ENCODE measurements at places on chromosomes 3 and 15. TPM values are rescaled to one million over a fixed set of nuclear protein-coding genes. Genes with fewer than 3 reads are reported as not detected.
A peak's percentile ranks its signal among the peaks of the same experiment; 100 is the strongest.

DNA sequence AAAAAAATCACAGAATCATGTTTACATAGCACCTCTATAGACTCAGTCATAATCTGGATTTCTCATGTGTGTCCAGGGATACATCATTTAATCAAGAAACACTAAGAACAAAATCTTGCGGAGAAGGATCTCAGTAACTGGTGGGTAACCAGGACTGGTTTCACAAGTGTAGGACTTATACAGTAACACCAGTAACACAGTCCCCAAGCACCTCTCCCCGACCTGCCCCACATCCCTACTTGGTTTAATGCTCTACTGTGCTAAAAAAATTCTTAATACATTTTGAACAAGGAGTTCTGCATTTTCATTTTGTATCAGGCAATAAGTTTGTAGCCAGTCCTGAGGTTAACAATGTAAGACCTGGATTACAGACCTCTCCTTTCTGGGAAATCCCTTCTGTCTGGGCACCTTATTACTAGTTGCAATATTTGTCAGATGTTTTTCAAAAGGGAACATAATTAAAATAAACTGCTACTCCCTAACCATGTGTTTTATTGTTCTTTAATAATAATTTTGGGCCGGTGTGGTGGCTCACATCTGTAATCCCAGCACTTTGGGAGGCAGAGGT is 57.6 kb upstream of the BBX start:
- DNase-seq: no peak
- H3K4me3 ChIP-seq: no peak overlapping the region
- H3K27ac ChIP-seq: no peak overlapping the region
- no peaks in the 10 kb centered on the region for H3K36me3 ChIP-seq

DNA sequence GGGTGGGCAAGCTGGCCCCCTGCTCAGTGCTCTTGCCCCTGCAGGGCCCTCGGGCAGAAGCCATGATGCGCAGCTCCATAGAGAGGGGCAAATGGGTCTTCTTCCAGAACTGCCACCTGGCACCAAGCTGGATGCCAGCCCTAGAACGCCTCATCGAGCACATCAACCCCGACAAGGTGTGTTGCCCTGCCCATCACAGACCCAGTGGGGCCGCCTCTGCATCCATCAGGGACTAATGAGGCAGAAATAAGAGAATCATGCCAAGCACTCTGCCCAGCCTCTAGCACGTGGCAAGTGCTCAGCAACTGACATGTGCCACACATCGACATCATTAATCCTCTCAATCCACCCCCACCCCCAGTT is 49.4 kb downstream of the SEMA3G start:
- H3K36me3 ChIP-seq: peaks cover 51% of the 10 kb centered on the region
- no peak overlapping the region for H3K27ac ChIP-seq
- H3K4me3 ChIP-seq: no peak overlapping the region

DNA sequence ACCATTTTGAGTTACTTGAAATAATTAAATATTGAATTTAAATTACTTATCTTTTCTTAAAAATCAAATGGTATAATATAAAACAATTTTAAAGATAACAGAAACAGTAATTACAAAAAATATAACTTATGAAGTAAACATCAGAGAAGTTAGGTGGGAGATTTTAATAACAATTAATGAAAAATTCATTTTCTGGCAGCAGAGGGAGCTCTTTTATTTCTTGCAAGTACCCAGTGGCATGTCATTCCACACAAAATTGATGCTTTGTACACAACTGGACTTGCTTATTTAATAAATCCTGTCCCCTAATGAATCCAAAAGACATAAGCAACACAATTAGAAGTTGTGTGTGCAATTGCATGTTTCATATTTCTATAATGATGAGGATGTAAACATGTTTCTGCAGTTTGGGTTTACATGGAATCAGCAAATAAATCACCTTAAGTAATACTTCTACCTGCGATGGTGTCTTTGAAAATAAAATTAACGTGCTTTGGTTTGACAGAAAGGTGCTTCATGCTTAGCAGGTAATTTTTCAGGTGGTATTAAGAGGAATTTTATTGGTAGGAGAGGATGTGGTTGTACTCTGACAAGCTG is 861.3 kb downstream of the ZPLD1 start:
- no peak overlapping the region for H3K27ac ChIP-seq
- H3K36me3 ChIP-seq: no peaks in the 10 kb centered on the region
- H3K27me3 ChIP-seq: no peaks in the 10 kb centered on the region
- H3K4me1 ChIP-seq: no peaks in the 10 kb centered on the region
- no peak for DNase-seq

GRCh38 chr3:122969585-122970469 is 57.7 kb downstream of the SEMA5B start:
- DNase-seq: no peak
- no peak overlapping the region for H3K27ac ChIP-seq
- H3K27me3 ChIP-seq: no peaks in the 10 kb centered on the region
- no peak overlapping the region for H3K4me3 ChIP-seq
- peaks cover 4% of the 10 kb centered on the region for H3K4me1 ChIP-seq
- no peaks in the 10 kb centered on the region for H3K36me3 ChIP-seq

GRCh38 chr3:32758375-32758753 is 59.4 kb upstream of the TRIM71 start:
- H3K27me3 ChIP-seq: no peaks in the 10 kb centered on the region
- H3K36me3 ChIP-seq: peaks cover 16% of the 10 kb centered on the region
- DNase-seq: no peak
- H3K4me1 ChIP-seq: no peaks in the 10 kb centered on the region
- no peak overlapping the region for H3K4me3 ChIP-seq

GRCh38 chr3:165835431-165835830 is 1.8 kb downstream of the BCHE start:
- H3K27me3 ChIP-seq: no peaks in the 10 kb centered on the region
- DNase-seq: no peak
- H3K4me1 ChIP-seq: no peaks in the 10 kb centered on the region
- no peaks in the 10 kb centered on the region for H3K36me3 ChIP-seq
- H3K27ac ChIP-seq: no peak overlapping the region
- no peak overlapping the region for H3K4me3 ChIP-seq

DNA sequence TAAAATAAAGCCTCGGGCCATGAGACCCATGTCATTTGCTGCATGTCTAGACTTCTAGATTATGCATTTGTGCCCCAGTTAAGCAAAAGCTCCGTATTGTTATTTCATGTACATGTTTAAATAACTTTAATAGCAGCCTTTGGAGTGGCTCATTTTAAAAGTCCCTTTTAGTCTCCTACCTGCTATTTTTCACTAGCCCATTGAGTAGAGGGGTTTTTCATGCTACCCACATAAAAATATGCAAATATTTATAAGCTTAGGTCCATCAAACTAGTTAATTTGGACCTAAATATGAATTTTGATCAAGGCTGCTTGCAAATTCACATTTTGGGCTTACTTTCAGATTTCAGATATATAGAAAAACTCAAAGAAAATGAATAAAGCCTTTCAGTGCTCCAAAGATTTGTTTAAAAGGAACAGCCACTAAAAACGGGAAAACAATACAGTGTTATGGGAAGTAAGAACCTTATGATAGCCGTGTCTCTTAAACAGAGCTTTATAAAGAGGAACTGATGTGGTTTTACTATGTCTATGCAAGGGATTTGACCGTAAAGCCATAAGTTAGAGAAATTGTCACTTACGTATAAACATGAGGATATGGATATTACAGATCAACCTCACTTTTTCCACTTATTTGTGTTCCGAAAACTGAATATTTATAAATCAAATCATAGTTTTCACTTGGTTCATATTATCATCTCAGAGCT is 30.0 kb downstream of the FILIP1L start:
- H3K27me3 ChIP-seq: no peaks in the 10 kb centered on the region
- no peak overlapping the region for H3K4me3 ChIP-seq
- H3K27ac ChIP-seq: no peak overlapping the region
- no peak for DNase-seq

GRCh38 chr3:79018265-79018664 is 749.5 kb downstream of the ROBO1 start:
- no peaks in the 10 kb centered on the region for H3K27me3 ChIP-seq
- H3K36me3 ChIP-seq: no peaks in the 10 kb centered on the region
- peaks cover 8% of the 10 kb centered on the region for H3K4me1 ChIP-seq
- peak overlapping the region; percentile 86 for H3K27ac ChIP-seq
- no peak for DNase-seq

- no peak for DNase-seq
- H3K4me1 ChIP-seq: no peaks in the 10 kb centered on the region
- no peak overlapping the region for H3K27ac ChIP-seq
- no peaks in the 10 kb centered on the region for H3K36me3 ChIP-seq
- no peak overlapping the region for H3K4me3 ChIP-seq
Observed at GRCh38 chr3:115284980-115285379, 137.9 kb upstream of the ZBTB20 start.

- no peaks in the 10 kb centered on the region for H3K36me3 ChIP-seq
- H3K4me3 ChIP-seq: no peak overlapping the region
- no peak overlapping the region for H3K27ac ChIP-seq
- no peaks in the 10 kb centered on the region for H3K4me1 ChIP-seq
- no peaks in the 10 kb centered on the region for H3K27me3 ChIP-seq
Observed at GRCh38 chr15:73799466-73799865, 46.3 kb upstream of the INSYN1 start.

GRCh38 chr3:153339065-153339464 is 177.0 kb downstream of the RAP2B start:
- H3K4me3 ChIP-seq: no peak overlapping the region
- H3K36me3 ChIP-seq: no peaks in the 10 kb centered on the region
- no peak overlapping the region for H3K27ac ChIP-seq
- no peak for DNase-seq
- no peaks in the 10 kb centered on the region for H3K4me1 ChIP-seq

DNA sequence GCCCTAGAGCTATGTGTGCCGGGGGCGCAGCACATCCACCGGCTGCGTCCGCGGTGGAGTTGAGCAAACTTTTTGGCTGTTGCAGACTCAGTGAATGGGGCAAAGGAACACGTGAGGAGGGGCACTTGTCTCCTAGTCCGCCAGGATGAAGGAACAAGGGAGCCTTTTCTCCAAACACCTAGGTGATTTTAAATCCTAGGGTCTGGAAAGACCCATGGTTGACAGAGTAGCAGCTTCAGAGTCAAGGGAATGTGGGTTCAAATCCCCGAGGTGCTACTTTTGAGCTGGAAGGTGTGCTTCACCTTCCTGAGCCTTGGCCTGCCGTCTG is 648 bp downstream of the ACAN start:
- H3K27ac ChIP-seq: no peak overlapping the region
- no peak overlapping the region for H3K4me3 ChIP-seq
- no peaks in the 10 kb centered on the region for H3K36me3 ChIP-seq

DNA sequence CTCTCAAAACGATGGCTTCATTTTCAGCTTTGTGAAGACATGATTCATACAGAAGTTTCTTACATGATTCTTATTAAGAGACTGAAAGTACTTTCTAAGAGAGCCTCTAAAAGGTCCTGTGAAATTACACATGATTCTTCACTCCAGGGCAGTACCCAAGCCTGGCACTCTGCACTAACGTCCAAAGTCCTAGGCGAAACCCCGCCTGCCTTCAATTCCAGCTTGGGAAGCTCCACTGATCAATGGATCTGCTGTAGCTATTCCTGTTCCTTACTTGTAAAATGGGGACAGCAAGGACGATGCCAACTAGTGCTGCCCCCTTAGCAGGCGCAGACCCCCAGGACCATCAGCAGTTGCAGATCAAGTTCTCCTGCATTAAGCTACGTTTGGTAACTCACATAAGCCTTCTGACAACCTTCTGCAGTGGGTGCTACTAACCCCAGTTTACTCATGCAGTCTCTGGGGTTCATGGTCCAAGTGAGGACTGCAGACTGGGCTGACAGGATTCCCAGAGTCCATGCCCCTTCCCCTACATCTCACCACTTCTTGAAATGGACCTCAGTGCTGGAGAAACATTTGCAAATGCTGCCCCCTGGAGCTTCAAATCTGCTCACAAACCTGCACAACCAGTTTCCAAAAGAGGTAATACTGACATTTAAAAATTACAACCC is 10.6 kb downstream of the CHCHD4 start:
- peaks cover 39% of the 10 kb centered on the region for H3K36me3 ChIP-seq
- peaks cover 10% of the 10 kb centered on the region for H3K4me1 ChIP-seq
- H3K4me3 ChIP-seq: no peak overlapping the region
- H3K27me3 ChIP-seq: no peaks in the 10 kb centered on the region

DNA sequence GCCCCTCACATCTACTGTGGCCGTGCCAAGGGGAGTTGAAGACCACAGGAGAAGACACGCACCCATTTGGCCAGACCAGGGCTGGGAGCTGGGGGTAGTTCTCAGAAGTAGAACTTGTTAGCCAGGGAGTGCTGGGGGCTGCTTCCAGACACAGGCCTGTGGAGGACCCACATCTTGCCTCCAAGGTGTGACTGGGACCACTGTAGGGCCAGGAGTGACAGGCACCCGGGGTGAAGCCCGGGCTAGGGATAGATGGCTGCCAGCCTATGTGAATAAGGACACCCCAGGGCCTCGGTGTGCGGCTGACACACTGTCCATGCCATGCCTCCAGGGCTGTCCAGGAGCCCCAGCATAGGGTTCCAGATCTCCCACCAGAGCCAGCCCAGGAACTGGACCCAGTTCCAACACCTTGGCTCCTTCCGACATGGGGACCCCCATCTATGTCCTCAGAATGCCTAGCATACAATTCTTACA is 1.8 kb downstream of the ANPEP start:
- no peaks in the 10 kb centered on the region for H3K36me3 ChIP-seq
- H3K4me1 ChIP-seq: peaks cover 20% of the 10 kb centered on the region
- H3K4me3 ChIP-seq: no peak overlapping the region
- peaks cover 8% of the 10 kb centered on the region for H3K27me3 ChIP-seq
- DNase-seq: no peak

DNA sequence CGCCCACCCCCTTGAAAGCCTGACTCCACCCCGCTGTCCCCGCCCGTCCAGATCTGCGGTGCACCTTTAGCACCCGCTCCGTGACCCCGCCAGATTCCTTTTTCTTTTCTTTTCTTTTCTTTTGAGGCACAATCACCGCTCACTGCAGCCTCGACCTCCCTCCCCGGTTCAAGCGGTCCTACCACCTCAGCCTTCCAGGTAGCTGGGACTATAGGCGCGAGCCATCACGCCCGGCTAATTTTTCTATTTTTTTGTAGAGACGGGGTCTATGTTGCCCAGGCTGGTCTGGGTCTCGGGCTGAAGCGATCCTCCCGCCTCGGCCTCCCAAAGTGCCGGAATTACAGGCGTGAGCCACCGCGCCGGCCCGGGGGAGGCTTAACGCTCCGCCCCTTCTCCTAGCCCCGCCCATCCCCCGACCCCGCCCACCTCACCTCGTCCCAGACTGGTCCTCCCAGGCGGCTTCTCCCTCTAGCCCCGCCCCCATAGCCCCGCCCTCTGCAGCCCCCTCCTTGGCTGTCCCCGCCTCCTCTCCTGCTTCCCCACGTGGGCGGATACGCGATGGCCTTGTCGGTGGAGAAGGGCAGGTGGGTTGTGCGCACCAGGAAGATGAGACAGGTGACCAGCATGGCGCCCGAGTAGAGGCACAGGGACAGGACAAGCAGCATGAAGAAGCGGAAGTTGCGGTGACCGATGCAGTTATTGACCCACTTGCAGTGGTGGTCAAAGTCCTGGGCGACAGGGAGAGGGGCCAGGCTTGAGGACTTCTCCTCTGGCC is 3.2 kb downstream of the ZDHHC19 start:
- H3K36me3 ChIP-seq: no peaks in the 10 kb centered on the region
- peak; percentile 89 for DNase-seq
- peaks cover 10% of the 10 kb centered on the region for H3K4me1 ChIP-seq
- H3K4me3 ChIP-seq: peak overlapping the region; percentile 22

Gene C3orf22
- not detected for total RNA-seq

Gene PTH1R
- 24.5 TPM for total RNA-seq

Gene C3orf49
- not detected for total RNA-seq

Gene SCAANT1
- not detected for total RNA-seq

Gene LRIG1
- total RNA-seq: 45.2 TPM

Gene EPHB3
- total RNA-seq: 8.8 TPM

Gene ELL3
- 4.0 TPM for total RNA-seq

Gene DLL4
- 13.6 TPM for total RNA-seq

Gene THRB
- 12.6 TPM for total RNA-seq

Gene PBRM1
- 151 TPM for total RNA-seq
